ENCODE measurements at places on chromosomes 2 and 18. TPM values are rescaled to one million over a fixed set of nuclear protein-coding genes. Genes with fewer than 3 reads are reported as not detected.

The DTNA gene
- total RNA-seq: 30.1 TPM

The GAL3ST2 gene
- total RNA-seq: not detected

The COPS7B gene
- 43.4 TPM for total RNA-seq

The GKN1 gene
- total RNA-seq: not detected

The FBXO41 gene
- 3.7 TPM for total RNA-seq
